Fibroblast of skin of left biceps (primary cell): ENCODE measurements at places on chromosomes 5 and 9.

DNA sequence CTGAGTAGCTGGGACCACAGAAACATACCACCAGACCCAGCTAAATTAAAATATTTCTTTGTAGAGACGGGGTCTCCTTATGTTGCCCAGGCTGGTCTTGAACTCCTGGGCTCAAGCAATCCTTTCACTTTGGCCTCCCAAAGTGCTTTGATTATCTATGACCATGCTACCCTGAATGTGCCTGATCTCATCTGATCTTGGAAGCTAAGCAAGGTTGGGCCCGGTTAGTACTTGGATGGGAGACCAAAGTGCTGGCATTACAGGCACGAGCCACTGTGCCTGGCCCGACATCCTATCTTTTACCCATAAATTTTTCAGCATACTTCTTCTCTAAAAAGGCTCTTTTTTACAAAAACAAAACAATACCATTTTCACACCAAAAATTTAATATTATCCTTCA is 137.0 kb upstream of the LRRTM2 start:
- no peak for DNase-seq

DNA sequence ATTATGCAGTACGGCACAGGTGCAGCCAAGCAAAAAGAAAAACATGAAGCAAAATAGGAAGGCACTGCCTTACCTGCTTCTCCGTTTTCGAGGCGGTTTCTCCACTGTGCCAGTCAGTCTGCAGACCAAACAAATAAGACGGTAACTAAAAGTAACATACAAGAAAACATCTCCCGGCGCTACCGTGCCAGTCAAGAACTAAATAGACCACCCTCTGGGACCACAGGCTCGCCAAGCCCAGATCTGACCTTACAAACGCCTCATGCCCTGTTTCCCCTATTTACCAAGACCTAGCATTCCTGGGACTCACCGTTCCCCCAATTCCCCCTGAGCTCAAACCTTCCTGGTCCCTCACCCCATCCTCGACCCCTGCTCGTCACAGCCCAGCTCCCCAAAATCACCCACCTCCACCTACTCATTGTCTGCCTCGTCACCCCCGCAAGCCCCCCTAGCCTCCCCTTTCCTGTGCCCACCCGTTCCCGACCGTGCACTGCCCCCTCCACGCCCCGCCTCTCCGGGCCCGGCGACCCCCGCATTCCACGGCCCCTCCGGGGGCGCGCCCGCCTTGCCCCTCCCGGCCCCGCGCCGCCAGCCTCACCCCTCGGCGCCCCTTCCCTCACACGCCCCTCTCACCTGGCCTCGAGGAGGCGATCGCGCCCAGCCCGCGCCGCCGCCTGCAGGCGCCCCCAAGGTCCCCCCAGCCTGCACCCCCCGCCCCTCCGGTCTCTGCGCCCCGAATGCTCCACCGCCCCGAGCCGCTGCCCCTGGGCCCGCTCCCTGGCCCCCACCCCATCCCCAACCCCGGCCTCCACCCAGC is 560 bp downstream of the SCAI start:
- no peak for DNase-seq

DNA sequence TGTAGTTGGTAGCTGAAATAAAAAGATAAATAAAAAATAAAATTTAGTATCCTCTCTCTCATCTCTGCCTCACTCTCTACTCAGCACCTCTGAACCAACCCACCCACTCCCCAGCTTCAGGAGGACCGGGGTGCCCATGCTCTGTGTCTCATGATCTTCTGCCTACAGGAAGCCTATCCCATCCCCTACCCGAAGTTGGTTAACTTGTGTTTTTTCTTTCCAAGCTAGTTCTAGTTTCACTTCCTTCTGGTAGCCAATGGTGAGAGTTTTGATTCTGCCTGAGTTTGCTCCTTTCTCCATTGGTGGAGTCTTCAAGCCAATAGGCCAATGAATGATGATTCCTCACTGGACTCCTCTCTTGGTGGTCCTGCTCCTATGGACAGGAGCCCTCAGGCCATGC is 32.1 kb downstream of the SNX24 start:
- no peak for DNase-seq

- no peak for DNase-seq
Observed at GRCh38 chr9:3526997-3527940, 1.5 kb upstream of the RFX3 start.

DNA sequence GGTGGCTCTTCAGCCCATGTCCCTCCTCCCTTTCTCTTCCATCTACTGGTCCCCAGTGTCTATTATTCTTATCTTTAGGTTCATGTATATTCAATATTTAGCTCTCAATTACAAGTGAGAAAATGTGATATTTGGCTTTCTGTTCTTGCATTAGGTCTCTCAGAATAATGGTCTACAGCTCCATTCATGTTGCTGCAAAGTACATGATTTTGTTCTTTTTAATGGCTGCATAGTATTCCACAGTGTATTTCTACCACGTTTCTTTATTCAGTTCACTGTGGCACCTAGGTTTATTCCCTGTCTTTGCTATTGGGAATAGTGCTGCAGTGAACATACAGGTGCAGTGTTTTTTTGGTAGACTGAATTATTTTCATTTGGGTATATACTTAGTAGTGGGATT is 1308.8 kb downstream of the EFNA5 start:
- no peak for DNase-seq

DNA sequence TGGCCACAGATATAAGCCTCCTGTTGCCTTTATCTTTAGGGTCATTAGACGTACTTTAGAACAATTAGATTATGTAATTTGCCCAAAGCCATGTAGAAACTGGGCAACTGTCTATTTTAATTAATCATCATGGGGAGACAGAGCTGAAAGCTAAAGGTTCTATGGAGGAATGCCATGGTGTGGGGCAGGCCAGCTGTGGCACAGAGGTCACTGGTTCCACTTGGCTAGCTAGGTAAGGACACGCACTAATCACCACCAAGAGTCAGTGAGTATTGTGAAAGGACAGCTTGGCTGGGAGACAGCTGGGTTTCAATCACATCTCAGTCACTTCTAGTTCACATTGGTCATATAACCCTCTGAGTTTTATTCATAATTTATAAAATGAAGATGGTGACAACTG is 81.7 kb downstream of the HMHB1 start:
- DNase-seq = no peak

DNA sequence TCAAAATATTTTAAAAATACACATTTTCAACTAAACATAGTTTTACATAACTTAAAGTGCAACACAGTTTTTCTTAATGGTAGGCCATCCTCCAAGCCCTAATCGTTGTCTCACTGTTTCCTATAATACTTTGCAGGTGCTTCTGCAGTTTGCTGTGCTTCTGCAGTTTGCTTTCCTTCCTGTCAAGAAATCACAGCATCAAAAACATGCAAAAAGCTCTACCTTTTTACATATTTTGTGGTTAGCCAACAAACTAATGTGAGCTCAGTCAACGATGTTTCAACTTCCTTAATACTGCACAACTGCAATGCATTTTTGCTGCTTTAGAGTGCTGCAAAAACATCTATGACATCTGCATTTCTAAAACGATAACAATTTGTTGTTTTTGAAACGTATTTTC is 25.2 kb downstream of the EMB start:
- DNase-seq = no peak

DNA sequence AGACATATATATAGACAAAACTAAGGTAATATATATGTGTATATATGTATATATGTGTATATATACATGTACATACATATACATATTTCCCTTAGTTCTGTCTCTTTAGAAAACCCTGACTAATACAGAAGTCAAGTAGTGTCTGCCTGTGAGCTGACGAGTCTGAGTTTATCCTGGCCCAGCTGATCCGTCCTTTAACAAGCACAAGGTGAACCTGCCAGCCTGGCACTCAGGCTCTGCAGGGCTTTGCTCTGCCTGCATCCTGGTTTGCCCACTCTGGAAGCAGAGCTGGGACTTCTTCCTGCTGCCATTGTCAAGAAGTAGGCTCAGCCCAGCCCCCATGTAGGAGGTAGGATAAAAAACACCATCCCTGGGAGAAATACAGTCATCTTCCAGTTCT is 388.0 kb downstream of the ICE1 start:
- no peak for DNase-seq

DNA sequence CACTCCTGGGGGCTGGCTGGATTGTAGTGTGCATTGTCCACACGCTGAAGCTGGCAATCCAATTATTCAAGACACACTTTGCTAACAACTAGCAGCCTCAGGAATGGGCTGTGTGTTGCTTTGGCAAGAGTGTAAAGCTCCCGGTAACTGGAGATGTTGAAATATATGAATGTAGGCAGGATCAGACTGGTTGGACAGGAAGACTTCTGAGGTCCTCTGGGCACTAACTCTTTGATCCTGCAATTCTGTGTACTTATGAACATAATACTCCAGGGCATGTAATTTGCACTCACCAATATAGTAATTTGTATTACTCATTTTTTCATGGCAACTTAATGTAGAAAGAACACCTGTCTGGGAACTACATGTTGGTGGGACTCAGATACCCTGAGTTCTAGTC is 106.7 kb upstream of the SLC28A3 start:
- no peak for DNase-seq

DNA sequence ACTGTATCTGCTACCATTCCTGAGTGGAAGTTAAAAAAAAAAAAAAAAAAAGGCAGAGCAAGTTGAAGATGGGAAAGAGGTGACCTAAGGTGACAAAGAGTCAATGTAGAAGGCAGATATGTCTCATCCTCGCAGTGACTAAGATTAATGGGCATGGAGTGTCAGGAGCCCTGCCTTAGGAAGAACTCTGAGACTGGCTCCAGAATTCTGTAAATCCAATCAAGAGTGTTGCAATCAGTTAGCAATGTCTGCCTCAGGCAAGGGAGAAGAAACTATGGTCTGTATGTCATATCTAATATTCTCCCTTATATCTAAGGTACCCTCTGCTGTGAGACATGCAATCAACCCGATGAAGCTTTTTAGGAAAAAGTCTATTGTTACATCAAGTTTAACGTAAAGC is 24.7 kb upstream of the KCNMB1 start:
- no peak for DNase-seq

DNA sequence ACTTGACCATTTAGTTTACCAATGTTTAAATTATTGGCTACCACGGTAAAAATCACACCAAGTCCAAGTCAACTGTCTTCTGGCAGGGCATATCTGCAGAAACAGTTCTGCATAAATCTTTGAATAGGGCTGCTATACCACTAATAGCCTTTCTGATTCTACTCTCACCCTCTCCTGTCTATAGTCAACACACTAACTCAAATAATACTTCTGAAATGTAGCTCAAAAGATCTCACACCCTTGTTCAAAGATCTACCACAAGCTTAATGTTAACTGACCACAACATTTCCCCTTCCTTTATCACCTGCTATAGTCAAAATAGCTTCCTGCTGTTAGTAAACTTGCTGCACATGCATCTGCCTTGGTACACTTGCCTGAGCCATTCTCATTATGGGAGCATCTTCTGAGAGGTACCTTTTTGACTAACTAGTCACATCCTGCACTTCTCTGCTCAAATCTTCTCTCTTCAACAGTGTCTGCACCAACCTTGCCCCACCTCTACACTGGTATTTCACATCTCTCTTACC is 319.4 kb downstream of the CDH10 start:
- no peak for DNase-seq

- DNase-seq = peak; percentile 5
Observed at GRCh38 chr5:9877488-9877887, 247.3 kb upstream of the TAS2R1 start.

GRCh38 chr9:96171728-96172127 is 130.2 kb downstream of the HSD17B3 start:
- DNase-seq = no peak
